ENCODE measurements at places on chromosomes 2 and 18. TPM values are rescaled to one million over a fixed set of nuclear protein-coding genes. Genes with fewer than 3 reads are reported as not detected.

The UNC80 gene
- not detected for total RNA-seq

The UGT1A3 gene
- total RNA-seq: not detected

The IL1B gene
- total RNA-seq: 69.0 TPM

The TTC39C gene
- 28.9 TPM for total RNA-seq

The GAREM1 gene
- 5.7 TPM for total RNA-seq

The IL36RN gene
- not detected for total RNA-seq

The SMIM21 gene
- not detected for total RNA-seq

The ABCB11 gene
- not detected for total RNA-seq

The PDE11A gene
- total RNA-seq: not detected

The ICOS gene
- total RNA-seq: not detected

The CYP27A1 gene
- total RNA-seq: 30.4 TPM

The ATP6V1C2 gene
- not detected for total RNA-seq

The SLC5A7 gene
- not detected for total RNA-seq

The ZNF804A gene
- 4.2 TPM for total RNA-seq

The RAD51AP2 gene
- not detected for total RNA-seq

The DCAF17 gene
- total RNA-seq: 8.8 TPM

The SOX11 gene
- 21.8 TPM for total RNA-seq

The RPRM gene
- not detected for total RNA-seq

The KIF1A gene
- 2.7 TPM for total RNA-seq

The C2orf80 gene
- not detected for total RNA-seq

The TCF23 gene
- total RNA-seq: not detected

The VAMP8 gene
- total RNA-seq: 3.2 TPM

The CFAP65 gene
- not detected for total RNA-seq

The DOK6 gene
- 0.65 TPM for total RNA-seq

The FAM161A gene
- 1.8 TPM for total RNA-seq

The MYCN gene
- 0.32 TPM for total RNA-seq

The CPLX4 gene
- total RNA-seq: not detected

The WDR33 gene
- 26.9 TPM for total RNA-seq

The REG3G gene
- total RNA-seq: not detected

The OR6B2 gene
- total RNA-seq: not detected

The CCDC93 gene
- 6.5 TPM for total RNA-seq

The VAMP5 gene
- total RNA-seq: 63.6 TPM

The FEV gene
- total RNA-seq: not detected

The SAG gene
- not detected for total RNA-seq

The PIEZO2 gene
- total RNA-seq: 25.4 TPM

The CAVIN2 gene
- 16.9 TPM for total RNA-seq

The UGT1A8 gene
- not detected for total RNA-seq

The GCG gene
- total RNA-seq: not detected

The GLI2 gene
- 15.1 TPM for total RNA-seq

The CACNB4 gene
- under 0.01 TPM for total RNA-seq

The RFX8 gene
- total RNA-seq: 0.16 TPM

The EVX2 gene
- not detected for total RNA-seq

The EFEMP1 gene
- 82.1 TPM for total RNA-seq

The CYBRD1 gene
- total RNA-seq: 37.9 TPM

The FOXI3 gene
- total RNA-seq: not detected

The MYO3B gene
- total RNA-seq: not detected

The SRD5A2 gene
- not detected for total RNA-seq

The LYG2 gene
- not detected for total RNA-seq

The CRYGC gene
- total RNA-seq: not detected

Measured in epithelial cell of alveolus of lung (primary cell).